Mucosa of descending colon (tissue), 3 donors: ENCODE measurements at places on chromosomes 7 and 10.

DNA sequence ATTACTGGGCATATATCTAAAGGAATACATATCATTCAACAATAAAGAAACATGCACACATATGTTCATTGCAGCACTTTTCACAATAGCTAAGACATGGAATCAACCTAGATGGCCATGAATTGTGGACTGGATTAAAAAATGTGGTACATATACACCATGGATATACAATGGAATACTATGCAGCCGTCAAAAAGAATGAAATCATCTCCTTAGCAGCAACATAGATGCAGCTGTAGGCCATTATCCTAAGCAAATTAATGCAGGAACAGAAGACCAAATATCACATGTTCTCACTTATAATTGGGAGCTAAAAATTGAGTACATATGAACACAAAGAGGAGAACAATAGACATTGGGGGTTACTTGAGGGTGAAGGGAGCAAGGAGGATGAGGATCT, 175.6 kb downstream of the POLR1F start:
- no peak for DNase-seq

GRCh38 chr10:5453749-5454489, 41.6 kb downstream of the NET1 start:
- no peak for DNase-seq

DNA sequence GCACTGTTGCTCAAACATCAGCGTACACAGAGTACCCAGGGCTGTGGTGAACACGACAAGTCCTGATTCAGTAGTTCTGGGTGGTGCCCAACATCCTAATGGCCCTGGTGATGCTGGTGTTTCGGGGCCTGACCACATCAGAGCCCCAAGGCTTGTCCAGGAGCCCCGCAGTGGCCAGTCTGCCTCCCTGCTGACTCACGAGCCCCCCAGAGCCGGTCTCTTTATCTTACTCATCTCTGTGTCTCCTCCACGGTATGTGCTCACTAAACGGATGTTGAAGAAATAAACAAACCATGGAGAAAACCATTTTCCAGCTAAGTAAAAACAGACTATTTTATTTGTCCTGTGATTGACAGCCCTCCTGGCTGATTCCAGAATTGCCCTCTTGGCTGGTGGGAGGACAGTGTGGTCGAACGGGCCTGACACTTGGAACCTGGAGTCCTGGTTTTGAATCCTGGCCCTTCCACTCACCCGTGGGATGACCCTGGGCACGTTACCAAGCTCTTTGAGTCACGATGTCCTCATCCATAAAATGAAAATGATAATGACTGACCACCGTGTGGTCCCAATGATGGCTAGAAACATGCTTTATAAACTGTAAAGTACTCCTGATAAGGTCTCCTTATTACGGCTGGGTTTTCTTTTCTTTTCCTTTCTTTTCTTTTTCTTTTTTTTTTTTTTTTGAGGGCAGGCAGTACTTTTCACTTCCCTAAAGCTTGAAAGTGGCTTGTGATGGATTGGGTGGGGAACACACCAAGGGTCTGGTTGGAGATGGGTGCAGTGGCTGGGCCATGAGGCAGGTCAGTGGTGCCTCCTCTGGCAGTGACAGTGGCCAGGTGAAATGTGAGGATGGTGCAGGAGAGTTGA, 5.7 kb downstream of the HIP1 start:
- DNase-seq: peak; percentile 50

DNA sequence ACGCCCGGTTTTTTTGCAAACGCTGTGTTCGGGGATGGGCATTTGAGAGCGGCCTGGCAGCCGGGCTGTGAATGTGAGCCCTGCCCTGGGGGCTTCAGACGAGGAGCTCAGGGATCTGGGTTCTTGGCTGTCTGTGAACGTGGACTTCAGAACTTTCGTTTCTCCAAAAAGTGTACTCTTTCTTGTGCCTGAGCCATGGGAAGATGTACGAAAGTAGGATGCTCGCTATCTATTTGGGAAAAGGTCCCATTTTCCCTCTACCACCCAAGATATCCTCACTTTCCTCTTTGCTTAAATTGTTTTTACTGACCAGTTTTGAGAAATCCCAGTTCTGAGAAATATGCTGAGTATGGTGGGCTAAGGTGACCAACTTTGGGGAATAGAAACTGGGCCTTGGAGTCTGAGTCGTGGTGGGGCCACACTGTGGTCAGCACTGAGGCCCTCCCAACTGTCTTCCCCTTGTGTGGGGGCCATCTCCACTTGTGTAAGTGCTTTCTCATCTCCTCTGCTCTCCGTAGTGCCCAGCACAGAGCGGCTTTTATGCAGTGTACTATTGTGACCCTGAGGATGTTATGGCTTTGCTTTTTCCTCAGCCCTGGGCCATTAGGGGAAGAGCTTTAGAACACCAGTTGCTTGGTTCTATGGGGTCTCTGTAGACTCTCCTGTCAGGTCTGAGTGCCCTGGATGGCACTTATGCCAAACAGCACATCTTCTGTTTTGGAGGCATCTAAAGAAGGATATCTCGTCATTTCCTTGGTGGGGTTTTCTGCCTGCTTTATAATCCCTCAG, 918 bp downstream of the DBNL start:
- DNase-seq: no peak

DNA sequence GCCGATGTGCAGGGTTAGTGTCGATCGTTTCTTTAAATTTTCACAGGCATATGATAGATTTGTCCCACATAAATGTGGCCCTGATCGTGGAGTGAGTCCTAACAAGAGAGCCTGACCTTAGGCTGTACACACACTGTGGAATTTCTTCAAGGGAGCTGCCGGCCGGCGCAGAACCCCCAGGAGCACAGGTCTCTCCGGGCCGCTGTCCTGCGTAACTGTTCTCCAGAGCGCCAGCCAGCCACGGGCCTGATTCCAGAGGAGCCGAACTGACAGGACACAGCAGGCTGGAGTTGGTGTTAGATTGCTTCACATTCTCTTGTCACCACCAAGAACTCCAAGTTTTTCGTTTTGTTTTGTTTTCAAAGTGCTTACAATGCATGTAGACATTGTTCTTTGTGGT, 37.3 kb downstream of the SHH start:
- no peak for DNase-seq

DNA sequence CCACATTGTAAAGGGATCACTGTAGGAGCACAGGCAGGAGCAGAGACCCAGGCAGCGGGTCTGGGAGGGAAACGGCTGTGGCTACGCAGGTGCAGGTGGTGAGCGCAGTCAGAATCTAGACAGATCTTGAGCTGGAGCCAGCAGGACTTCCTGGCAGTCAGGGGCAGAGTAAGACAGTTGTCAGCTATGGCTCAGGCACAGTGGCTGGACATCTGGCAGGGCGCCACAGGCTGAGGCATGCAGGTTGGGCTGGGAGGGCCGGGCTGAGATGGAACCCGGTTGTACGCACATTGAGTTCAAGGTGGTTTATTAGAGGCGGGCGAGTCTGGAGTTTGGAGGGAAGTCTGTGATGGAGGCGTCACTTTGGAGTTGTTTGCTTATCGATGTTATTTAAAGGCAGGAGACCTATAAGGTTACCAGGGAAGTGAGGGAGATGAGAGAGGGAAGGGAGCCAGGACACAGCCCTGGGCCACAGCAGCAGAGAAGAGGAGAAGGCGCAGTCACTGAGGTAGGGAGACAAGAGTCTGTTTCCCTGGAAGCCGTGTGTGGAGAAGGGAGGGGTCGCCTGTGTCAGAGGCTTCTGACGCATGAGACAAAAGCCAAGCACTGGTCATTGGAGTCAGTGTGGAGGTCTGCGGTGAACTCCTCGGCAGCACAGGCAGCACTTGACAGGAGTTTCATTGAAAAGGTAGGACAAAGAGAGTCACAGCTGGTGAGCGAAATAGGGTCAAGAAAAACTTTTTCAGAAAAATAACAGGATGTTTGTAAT, 73.8 kb downstream of the LANCL2 start:
- DNase-seq: peak; percentile 53

DNA sequence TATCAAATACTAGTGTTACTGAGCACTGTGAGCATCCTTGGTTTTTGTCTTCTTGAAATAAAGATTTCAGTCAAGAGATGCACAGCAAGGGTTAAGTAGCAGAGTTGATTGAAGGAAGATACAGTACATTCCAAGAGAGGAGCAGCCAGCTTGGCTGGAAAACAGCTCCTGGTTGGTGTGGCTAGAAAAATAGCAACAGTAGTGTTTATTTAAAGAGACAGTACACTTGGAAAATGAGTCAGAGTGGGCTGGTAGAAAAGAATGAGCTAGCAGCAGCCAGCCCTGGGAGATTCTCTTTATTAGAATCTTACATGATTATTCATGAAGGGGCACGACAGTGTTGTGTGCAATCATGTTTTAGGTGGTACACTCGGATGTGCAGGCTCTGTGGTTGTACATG, 1016.4 kb upstream of the SORCS1 start:
- DNase-seq: no peak

- DNase-seq: no peak
Measured at GRCh38 chr7:40847921-40848320, 713.1 kb downstream of the SUGCT start.

DNA sequence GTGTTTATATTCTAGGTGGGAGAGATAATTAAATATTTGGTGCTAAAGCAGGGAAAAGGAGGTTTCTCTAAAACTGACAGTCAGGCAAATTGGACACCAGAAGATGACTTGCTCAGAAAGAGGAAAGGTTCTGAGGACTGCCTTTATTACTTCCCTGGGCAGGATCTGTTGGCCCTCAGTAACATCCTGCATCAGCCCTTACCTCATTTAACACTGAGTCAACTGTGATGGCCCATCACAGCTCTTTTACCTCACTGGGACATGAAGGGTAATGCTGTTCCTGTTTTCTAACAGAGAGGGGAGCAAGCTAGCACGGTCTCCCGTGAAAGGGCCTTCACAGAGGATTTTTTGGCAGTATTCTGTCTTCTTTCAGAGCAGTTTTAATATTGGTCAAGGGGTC, 12.0 kb downstream of the PPP1R17 start:
- no peak for DNase-seq

GRCh38 chr7:25726781-25727311, 425.2 kb upstream of the NFE2L3 start:
- no peak for DNase-seq

GRCh38 chr10:22110761-22111160, 107.1 kb downstream of the EBLN1 start:
- DNase-seq: no peak

DNA sequence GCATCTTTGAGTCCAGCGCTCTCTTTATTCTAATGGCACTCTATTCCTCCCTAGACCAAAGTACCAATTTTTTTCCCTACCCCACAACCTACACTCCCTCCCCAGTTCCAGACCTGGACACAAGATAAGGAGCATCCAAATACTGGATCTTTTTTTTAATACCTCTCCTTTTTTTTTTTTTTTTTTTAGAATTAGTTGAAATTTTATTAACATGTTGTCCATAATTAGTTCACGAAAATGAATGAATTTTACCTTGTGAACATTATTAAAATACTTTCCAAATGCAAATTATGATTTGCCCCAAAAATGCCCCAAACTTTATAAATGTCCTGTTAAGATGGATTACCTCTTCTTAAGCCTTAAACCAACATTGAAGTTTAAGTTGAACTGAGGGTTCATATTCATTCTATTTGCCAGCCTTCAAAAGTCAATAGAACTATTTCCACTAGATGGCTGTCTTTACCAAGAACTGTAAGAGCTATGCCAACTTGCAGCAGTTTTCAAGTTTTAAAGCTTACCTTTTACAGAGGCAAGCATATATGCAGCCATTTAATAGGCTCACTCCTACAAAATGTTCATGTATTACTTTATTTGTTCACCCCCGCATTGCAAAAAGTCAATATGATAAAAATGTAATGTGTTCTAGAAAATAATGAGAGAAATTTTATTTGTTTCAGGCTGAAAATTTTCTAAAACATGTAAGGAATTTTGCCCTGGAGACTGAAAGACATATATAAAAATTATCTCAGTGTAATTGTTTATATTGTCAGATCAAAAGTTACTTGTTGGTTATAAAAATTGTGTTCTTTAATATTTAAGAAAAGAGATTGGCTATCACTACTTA, 39.7 kb upstream of the TNKS2 start:
- no peak for DNase-seq

- DNase-seq: no peak
Measured at GRCh38 chr10:117425974-117426566, 50.8 kb upstream of the PDZD8 start.

GRCh38 chr7:108348913-108349312, 107.3 kb downstream of the NRCAM start:
- no peak for DNase-seq

GRCh38 chr7:1713502-1714484, 43.7 kb downstream of the ELFN1 start:
- DNase-seq: no peak

GRCh38 chr7:149027611-149028345, 527 bp downstream of the PDIA4 start:
- no peak for DNase-seq

DNA sequence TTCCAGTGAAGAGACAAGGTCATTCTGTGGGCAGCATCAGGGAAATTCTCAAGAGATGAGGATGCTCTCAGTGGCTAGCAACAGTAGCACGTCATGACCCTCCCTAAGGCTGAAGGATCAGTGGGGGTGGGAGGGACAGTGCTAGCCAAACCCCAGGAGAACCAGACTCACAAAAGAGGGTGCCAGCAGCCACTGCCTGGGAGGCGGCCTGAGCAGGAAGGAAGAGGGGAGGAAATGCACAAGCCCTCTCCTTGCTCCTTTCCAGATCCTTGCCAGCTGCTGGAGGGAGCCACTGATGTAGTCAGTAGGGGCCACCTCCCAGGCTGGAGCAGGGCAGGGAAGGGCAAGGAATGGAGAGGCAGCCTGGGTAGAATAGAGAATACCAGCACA, 302.7 kb downstream of the RPS24 start:
- no peak for DNase-seq

- DNase-seq: no peak
Measured at GRCh38 chr7:50470250-50471163, 20.4 kb upstream of the FIGNL1 start.

DNA sequence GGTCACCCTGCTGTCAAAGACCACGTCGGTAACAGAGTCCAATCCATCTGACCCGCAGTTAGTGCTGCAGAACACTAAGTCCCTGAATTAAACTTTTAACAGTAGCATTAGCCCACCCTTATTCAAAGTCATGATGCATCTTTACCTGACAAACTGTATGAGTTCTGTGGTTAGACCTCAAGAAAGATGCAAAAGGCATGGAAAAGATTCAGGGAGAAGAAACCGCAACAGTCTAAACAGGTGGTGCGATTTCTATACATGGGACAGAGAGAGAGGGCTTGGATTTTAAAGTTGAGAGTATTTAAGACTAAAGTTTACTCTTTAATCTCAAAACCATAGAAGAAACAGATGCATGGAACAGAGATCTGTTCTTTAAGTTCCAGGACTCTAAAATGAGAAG, 103.3 kb upstream of the NFE2L3 start:
- DNase-seq: no peak
